Heart left ventricle (tissue), 16 donors: ENCODE measurements at places on chromosomes 6 and 20. TPM values are rescaled to one million over a fixed set of nuclear protein-coding genes. Genes with fewer than 3 reads are reported as not detected.

DNA sequence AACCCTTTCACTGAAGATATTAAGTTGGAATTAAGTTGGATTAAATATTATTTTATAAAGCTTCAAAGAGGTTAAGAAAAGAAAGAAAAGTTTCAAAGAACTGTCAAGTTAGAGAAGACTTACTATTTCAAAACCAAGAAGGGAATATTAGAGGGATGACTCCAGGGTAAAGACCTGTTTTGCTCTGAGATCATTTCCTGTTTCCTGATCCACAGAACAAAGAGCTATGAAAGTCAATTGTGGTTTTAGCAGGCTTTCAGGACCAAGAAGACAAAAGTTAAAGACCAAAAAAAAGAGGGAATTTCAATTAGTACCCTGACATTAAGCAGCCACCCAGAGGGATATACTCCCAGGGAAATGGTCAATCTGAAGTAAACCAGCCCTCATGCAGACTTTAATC, 19.4 kb downstream of the ESF1 start:
- DNase-seq = no peak

DNA sequence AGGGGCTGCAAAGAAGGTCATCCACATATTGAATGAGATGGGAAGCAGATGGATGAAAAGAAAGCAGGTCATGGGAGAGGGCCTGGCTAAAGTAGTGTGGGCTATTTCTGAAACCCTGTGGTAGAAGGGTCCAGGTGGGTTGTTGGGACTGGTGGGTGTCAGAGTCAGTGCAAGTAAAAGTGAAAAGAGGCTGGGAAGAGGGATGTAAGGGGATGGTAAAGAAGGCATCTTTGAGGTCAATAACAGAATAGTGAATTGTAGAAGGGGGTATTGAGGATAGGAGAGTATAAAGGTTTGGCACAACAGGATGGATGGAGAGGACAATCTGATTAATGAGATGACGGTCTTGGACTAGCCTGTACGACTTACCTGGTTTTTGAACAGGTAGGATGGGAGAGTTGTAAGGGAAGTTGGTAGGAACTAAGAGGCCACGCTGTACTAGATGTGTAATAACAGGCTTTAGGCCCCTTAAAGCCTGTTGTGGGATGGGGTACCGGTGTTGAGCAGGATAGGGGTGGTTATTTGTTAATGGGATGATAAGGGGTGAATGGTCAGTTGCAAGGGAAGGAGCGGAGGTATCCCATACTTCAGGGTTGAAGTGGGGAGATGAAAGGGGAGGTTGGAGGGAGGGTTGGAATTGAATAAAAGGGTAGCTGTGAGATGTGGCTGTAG, 748.9 kb upstream of the ADGRB3 start:
- no peak for DNase-seq

GRCh38 chr6:84411060-84411629, 183.7 kb upstream of the CEP162 start:
- no peak for DNase-seq

- no peak for DNase-seq
These were observed 45.2 kb downstream of the NEDD9 start for GRCh38 chr6:11187301-11187700.

DNA sequence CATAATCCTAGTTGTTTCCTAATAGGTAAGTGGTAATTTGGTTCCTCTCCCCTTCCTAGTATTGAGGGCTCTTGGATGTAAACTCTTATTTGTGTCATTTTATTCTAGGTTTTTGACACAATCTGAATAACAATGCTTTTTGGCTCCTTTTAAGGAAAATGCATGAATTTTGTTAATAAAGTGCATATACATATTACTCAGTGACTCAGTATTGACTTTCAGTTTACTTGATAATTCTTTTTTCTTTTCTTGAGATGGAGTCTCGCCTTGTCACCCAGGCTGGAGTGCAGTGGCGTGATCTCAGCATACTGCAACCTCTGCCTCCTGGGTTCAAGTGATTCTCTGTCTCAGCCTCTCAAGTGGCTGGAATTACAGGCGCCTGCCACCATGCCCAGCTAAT, 19.1 kb downstream of the ITCH start:
- DNase-seq = no peak

DNA sequence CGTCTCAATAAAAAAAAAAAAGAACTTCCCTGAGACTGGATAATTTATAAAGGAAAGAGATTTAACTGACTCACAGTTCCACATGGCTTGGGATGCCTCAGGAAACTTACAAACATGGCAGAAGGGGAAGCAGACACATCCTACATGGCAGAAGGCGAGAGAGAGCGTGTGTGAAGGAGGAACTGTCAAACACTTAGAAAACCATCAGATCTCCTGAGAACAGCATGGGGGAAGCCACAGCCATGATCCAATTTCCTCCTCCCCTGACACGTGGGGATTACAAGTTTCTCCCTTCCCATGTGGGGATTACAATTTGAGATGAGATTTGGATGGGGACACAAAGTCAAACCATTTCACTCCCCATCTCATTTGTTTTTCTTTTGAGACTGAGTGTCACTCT, 46.6 kb upstream of the TFAP2C start:
- DNase-seq = no peak

GRCh38 chr6:51614725-51615124, 472.7 kb downstream of the PKHD1 start:
- DNase-seq = no peak

GRCh38 chr20:25418776-25419175, 11.3 kb downstream of the GINS1 start:
- no peak for DNase-seq

- DNase-seq = no peak
These were observed 27.1 kb downstream of the PRND start for GRCh38 chr20:4748847-4749246.

GRCh38 chr6:2614155-2614554, 136.6 kb downstream of the MYLK4 start:
- no peak for DNase-seq

DNA sequence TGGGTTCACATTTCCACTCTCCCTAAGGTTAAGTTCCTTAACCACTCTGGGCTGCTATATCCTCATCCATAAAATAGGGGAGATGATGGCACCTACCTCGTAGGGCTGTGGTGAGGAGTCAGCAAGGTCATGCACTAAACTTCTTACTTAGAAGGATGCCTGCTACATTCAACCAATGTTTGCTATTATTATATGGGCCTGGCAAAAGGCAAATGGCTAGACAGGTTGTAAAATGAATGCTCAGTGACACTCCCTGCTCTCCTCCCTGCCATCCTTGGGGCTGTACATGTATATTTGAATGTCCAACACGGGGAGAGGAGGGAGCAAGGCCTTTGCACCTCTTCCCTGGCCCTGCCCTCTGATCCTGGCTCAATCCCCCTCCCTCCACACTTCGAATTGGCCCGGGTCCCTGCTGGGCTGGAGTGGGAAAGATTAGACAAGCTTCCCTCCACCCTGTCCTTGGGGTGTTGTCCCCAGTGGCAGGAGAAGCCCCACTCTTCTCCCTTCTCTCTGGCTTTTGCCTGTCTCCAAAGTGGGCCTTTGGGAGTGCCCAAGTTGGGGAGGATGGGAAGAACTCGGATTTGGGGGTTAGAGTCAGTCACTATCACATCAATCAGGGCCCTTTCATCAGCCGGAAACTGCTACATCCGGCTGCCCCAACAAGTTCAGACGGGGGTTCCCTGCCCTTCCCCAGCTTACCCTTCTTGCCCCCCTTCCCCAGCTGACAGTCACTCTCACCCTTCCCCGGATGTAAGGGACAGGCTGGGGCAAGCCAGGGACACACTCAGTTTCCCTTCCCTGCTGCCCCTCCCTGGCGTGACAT, 36.3 kb upstream of the VEGFA start:
- DNase-seq = no peak

DNA sequence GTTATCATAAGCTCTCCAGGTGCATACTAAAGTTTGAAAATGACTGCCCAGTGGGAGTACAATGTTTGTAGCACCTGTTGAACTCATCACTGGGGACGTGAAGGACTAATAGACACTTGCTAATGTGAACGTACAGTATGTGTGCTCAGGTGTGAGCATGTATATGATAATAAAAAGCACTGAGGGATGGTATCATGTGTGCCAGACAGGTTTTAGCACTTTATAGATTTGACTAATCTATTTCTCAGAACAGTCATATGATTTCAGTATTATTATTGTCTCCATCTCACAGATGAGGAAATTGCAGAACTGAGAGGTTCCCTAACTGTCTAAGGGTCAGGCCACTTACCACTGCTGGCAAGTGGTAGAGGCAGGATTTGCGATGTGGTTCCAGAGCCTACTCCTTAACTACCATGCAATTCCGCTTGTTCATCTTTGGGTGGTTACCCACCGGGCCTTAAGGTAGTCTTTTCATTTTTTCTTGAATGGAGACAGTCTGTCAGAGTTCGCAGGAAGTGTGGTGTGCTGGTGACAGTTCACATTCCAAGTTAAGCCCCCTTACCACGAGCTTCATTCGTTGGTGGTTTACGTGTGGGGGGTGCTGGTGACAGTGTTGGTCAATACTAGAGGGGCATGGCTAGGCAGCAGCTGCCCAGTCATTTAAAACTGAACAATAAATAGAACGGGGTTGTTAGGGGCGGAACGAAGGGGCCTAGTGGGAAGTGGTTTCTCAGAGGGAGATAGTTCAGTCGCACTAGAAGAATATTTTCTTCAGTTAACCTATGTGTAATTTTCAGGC, 46.8 kb downstream of the RREB1 start:
- no peak for DNase-seq

DNA sequence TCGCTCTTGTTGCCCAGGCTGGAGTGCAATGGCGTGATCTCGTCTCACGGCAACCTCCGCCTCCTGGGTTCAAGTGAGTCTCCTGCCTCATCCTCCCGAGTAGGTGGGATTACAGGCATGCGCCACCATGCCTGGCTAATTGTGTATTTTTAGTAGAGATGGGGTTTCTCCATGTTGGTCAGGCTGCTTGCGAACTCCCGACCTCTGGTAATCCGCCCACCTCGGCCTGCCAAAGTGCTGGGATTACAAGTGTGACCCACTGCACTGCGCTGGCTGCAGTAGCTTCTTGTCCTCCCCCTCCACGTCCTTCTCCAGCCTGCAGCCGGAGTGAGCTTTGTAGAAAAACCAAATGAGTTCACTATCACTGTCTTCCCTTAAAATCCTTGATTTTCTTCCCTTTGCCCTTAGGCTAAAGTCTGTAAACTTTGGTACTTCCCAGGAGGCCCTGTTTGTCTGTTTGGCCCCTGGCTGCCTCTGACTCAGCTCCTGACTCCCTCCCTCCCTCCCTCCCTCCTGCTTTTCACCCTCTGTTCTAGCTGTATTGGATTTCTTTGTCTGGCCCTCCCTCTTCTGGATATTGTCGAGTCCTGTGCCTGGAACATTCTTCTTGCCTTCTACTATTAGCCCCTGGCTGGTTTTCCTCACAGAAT, 12.9 kb downstream of the PARD6B start:
- DNase-seq = peak; percentile 53

DNA sequence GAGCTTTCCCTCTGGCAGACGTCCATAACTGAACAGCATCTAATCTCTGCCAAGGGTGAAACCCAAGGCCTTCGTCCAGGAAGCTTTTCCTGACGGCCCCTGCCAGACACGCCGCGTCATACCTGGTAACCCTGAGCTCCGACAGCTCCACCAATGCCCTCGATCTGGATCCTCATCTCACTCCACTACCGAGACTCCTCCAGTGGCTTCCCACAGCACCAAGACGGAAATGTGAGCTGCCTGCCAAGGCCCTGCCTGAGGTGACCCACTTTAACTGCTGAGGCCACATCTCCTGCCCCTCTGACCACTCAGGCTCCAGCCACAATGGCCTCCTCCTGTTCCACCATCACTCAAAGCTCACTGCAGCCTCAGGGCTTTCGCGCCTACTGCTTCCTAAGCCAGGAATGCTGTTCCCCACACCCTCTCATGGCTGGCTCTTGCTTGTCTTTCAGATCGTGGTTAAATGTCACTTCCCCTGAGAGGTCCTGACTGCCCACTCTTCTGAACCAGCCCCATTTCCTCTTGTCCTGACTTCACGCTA, 143.2 kb downstream of the PREX1 start:
- DNase-seq = no peak

DNA sequence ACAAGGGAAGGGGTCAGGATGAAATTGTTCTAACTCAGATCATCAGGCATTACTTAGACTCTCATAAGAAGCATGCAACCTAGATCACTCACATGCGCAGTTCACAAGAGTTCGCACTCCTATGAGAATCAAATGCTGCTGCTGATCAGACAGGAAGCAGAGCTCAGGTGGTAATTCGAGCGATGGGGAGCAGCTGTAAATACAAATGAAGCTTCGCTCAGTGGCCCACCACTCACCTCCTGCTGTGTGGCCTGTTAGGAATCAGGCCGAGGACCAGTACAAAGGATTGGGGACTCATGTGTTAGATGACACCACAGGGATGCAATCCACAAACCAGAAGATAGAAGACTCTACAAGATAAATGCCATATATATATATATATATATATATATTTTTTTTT, 31.5 kb upstream of the TOP1 start:
- DNase-seq = no peak

GRCh38 chr6:6918216-6918983, 189.4 kb upstream of the RREB1 start:
- no peak for DNase-seq

DNA sequence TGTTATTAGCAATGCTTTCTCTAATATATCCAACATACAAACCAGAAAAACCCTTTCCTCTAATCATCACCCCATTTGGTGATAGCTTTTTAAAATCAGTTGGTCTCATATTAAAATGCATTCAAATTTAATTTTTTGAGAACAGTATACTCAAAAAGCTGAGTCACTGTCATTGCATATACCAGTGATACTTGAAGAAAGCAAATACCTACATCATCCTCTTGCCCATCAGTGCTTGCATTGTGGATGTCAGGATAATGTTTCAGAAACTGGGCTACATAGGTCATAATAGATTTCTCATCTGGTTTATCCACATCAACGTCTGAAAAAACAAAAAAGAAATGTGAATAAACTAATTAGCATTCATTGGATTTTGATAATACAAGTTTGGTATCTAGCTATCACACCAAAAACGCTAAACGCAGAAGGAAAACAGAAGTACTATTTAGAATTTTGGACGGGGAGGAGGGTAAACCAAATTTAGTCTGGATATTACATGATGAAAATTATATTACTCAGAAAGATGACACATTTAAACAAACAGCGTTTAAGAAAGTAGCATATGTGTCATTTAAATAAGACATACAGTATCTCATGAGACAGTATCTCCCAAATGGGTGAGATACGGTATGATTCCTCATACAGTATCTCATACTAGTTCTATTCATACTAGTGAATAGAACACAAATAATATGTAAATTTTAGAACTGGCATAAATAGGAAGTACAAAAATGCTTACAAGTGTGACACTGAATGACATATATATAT, 134.6 kb downstream of the SYNE1 start:
- no peak for DNase-seq

- no peak for DNase-seq
These were observed 7.9 kb downstream of the SOX4 start for GRCh38 chr6:21601339-21601923.

The HLA-DQB1 gene
- total RNA-seq = 86.5 TPM

The CALHM6 gene
- 0.37 TPM for total RNA-seq

The COQ3 gene
- total RNA-seq = 17.4 TPM

The COL9A3 gene
- total RNA-seq = 4.0 TPM

The SNAI1 gene
- 1.2 TPM for total RNA-seq

The HCK gene
- 4.7 TPM for total RNA-seq

The INSM1 gene
- total RNA-seq = 0.08 TPM

The NKX2-2 gene
- total RNA-seq = not detected

The SLC16A10 gene
- 6.6 TPM for total RNA-seq

The CYP39A1 gene
- 10.5 TPM for total RNA-seq

The ARMH2 gene
- total RNA-seq = not detected

The SLPI gene
- 1.8 TPM for total RNA-seq

The COMMD7 gene
- total RNA-seq = 36.5 TPM

The ESR1 gene
- 0.38 TPM for total RNA-seq
